ENCODE measurements at places on chromosomes 13 and 19.

- DNase-seq, result no peak
Measured at GRCh38 chr13:108987944-108988343, 358.5 kb downstream of the MYO16 start.

- no peak for DNase-seq
Measured at GRCh38 chr13:36668316-36668715, 5.5 kb upstream of the SERTM1 start.

DNA sequence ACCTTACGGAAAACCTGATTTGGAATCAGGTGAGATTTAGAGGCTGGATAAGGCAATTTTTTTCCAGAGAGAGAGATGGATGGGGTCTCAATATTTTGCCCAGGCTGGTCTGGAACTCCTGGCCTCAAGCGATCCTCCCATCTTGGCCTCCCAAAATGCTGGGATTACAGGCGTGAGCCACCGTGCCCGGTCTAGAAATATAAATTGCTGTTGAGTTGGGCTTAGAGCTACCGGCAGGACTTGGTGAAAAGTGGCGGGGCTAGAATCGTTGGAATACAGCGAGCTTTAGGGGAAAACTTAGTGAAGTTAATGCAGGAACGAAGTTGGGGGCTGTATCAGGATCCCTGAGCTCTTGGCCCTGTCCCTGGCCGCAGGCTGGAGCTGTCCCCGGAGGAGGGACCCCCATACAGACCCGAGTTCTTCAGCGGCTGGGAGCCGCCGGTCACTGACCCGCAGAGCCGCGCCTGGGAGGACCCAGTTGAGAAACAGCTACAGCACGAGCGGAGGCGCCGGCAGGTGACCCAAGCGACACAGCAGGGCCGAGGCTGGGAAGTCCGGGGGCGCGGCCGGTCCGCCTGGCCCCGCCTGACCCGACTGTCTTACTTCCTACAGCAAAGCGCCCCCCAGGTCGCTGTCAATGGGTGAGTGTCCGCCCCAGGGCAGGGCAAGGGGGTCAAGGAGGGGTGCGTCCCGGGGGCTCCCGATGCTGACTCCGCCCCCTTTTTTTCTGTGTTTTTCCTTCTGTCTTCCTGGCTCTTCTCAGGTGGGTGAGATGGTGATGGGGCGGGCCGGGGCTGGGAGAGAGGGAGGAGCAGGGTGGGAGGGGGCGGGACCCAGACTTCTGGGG is 7.6 kb downstream of the EPS8L1 start:
- no peak for DNase-seq

DNA sequence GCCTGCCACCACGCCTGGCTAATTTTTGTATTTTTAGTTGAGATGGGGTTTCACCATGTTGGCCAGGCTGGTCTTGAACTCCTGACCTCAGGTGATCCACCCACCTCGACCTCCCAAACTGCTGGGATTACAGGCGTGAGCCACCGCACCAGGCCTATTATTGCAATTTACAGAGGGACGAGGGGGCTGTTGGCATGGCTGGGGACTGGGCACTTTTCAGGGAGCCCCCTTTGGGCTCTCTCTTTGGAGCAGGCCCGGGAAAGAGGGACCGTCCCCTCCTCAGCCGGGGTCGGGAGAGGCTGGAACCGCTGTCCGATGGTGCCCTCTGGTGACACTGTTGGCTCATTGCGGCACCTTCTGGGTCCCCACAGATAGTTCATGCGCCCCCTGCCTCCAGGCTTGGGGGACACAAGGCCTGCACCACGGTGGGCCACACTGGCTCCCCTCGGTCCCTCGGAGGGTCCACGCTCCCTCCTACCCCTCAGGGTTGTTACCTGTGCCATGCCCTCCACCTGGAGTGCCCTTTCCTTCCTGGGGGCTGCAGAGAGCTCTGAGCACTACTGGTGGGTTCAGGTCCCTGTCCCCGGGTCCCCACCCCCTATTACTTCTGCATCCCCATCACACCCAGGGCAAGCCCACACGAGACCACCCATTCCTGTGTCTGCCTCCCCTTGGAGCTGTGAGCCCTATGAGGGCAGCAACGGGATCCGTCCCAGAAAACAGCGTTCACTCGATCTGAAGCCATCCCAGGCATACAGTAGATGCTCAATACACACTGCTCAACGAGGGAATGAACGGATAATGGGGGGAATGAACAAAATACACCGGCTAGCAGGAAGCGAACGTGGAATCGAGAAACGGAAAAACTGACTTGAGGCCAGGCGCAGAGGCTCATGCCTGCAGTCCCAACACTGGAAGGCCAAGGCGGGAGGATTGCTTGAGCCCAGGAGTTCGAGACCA is 12.5 kb downstream of the FEM1A start:
- peak; percentile 52 for DNase-seq

DNA sequence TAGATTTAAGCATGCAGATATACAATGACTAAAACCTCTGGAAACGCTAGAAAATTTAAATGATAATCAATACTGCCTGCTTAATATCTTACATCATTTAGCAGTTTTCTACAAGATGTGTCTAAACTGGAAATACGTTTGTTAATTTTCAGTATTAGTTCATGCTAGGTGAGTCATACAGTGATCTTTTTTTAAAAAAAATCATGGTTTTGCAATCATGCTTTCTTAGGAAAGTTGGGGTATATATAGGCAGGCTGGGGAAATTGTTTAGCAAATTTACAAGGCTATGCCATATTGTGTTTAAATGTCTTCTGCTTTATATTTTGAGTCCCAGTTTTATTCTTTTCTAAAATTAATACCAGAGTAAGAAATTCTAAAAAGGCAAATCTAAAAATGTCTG is 245.4 kb upstream of the SPRY2 start:
- DNase-seq, result no peak

DNA sequence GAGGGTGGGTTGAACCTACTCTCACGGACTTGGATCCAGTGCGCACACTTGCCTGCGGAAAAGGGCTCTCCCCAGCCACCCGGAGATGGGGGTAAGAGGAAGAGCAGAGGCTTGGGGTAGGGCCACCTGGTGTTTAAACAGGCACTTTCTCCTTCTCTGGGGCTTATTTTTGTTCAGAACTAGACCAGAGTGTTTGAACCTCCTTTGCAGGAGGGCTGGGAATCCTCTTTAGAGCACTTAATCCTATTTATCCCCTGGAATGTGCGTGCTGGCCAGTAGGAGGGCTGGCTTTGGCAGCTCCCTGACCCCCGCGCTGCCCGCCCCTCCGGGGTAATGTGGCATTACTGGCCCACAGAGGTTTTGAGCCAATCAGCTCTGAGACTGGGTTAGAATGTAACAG is 2.0 kb downstream of the RGS9BP start:
- DNase-seq, result no peak

- no peak for DNase-seq
Measured at GRCh38 chr13:30121666-30122065, 185.7 kb downstream of the KATNAL1 start.

DNA sequence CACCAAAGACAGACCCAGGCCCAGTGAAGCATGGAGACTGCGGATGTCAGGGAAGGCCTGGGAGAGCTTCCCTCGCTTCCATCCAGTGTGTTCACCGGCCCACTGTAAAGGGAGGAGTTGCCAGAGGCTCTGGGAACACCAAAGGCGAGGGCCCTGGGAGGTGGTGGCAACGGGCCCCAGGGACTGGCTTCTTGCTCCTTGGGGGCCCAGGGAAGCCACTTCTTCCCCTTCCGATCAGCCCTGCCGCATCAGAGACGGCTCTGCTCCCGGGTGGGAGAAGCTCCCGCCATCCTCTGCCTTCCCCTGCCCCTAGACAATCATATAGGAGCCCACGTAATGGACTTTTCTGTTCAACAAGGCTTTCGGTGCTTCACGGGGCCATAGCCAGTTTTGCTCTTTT is 83.4 kb upstream of the GPR183 start:
- DNase-seq, result no peak

- DNase-seq, result peak; percentile 33
Measured at GRCh38 chr13:31204592-31204991, 4.8 kb downstream of the B3GLCT start.

GRCh38 chr19:40424637-40425449 is 949 bp downstream of the SERTAD1 start:
- DNase-seq, result no peak

DNA sequence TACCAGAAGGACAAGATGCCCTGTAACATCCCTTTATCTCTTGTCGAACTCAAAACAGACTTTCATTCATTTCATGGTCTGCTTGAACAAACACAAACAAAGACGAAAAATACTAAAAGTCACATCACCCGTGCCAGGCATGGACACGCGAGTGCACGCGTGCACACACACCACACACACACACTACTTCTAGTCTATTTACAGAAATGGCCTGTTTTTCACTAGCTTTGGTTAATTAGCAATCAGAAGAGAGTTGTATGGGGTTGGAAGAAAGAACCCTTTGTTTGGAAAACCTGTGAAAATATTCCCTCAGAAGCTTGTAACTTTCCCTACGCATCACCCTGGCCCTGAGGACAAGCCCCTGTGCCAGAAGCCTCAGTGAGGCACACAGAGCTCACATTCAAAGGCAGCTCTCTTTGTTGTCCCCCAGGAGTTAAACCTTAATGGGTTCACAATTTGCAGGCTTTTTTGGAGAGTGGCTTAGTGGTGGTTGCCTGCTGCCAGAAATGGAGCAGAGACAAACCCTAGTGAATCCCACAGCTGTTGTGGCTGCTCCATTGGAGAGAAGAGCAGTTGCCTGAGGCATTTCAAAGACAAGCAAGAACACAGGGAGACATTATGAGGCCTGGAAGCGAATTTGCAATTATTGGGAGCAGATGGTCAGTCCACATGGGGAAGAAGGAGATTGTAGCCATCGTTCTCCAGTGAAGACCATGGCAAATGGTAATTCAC is 55.9 kb downstream of the STARD13 start:
- DNase-seq, result no peak

DNA sequence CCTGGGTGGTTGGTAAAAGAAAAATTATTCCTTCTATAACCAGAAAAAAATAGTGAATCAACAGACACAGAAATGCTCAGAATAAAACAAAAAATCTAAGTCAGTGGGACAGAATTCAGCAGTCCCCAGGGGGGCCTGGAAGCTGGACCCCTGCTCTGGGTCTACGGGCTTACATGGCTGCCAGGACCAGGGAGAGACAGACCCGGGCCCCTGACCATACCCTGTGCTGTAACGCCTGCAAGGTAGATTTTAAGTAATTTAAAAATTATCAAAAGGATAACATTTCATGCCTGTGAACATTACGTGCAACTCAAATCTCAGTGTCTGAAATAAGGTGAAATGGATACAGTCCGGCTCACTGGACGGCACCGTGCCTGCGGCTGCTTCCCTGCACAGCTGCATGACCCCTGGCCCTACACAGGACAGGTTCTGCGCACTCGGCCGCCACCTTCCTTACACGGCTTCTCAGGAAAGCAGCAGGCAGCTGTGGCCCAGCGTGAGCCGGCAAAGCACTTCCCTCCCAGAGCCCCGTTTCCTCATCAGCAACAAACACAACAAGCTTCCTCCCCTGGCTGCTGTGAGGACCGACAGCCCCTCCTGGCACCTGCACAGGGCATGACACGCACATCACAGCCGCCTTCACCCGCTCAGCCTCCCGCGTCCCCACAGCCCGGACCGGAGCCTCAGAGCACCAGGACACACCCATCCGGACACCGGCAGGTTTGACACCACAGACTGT is 22.2 kb downstream of the RASA3 start:
- DNase-seq, result peak; percentile 88

GRCh38 chr19:41701401-41702075 is 6.9 kb upstream of the CEACAM5 start:
- no peak for DNase-seq

GRCh38 chr13:110334256-110334655 is 27.2 kb downstream of the COL4A2 start:
- DNase-seq, result no peak

DNA sequence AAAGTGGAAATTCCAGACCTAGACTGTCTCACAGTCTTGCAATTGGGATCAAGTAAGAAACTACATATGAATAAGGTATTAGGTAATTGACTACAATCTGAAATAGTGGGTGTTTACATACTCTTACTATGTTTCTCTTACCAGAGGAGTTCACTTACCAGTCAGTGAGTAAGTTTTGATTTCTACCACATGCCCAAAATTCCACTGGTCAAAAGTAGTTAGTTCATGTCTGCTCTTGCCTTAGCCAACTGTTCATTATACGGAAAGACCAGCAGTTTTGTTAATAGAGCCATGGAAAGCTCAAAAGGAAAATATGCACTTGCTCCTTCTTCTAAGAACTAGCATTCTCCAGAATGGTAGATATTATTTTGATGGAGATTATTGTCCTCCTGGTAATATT is 490.8 kb downstream of the RFC3 start:
- DNase-seq, result no peak

Data from CD4-positive, alpha-beta T cell treated with Interleukin-4 for 4 hours (primary cell).